AG04449 (cell line): ENCODE measurements at places on chromosomes 4 and X.
A peak's percentile ranks its signal among the peaks of the same experiment; 100 is the strongest.

- DNase-seq: no peak
These were observed 245.0 kb upstream of the IGFBP7 start for GRCh38 chr4:57355101-57355665.

DNA sequence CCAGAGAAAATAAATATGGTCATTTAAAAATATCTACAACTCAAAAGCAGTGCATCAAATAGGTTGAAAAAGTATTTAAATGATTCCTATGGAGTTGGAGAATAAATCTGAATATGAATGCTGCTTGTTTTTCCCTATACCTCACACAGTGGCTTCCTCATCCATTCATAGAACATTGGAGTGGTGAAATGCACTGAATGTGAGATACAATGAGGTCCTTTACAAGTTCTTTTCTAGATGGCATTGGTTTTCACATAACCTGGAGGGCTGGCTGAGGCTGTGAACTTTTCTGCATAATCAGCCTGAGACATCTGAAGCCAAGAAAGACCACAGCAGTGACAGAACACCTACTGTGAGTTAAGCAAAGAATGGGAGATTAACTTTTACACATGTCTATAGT lies 279.1 kb upstream of the NRK start:
- no peak for DNase-seq

- DNase-seq: no peak
These were observed 43.3 kb upstream of the SLC39A8 start for GRCh38 chr4:102388611-102389010.

GRCh38 chrX:68114573-68115129 lies 318.6 kb downstream of the OPHN1 start:
- DNase-seq: no peak

DNA sequence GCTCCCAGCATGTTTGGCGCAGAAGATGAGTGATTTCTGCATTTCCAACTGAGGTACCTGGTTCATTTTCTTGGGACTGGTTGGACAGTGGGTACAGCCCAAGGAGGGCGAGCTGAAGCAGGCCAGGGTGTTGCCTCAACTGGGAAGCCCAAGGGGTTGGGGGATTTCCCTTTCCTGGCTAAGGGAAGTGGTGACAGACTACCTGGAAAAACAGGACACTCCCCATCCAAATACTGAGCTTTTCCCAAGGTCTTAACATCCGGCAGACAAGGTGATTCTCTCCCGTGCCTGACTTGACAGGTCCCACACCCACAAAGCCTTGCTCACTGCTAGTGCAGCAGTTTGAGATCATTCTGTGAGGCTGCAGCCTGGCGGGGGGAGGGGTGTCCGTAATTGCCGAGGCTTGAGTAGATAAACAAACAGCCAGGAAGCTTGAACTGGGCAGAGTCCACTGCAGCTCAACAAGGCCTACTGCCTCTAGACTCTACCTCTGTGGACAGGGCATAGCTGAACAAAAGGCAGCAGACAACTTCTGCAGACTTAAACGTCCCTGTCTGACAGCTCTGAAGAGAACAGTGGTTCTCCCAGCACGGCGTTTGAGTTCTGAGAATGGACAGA lies 307.7 kb upstream of the ARSJ start:
- DNase-seq: no peak

DNA sequence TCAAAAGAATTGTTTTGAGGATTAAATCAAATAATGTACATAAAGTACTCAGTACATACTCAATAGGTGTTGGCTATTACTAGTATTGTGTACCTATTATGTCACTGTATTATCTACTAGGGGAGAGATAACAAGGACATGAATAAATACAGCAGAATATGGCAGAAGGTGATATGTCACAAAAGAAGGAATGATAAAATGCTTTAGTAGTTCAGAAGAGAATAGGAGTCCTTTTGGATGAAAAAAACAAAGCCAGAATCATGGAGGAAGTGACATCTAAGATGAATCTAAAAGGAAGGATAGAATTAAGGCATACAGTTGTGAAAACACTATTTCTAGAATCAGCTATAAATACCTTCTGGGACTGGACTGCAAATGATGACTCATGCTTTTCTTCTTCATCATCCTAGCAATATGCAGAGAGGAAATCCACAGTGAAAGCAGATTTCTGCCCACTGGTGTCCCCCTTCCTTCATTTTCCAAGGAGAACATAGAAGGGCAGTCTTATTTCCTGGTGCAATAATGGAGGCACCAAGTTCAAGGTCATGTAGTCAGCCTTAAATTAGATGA lies 98.7 kb downstream of the GLUD2 start:
- DNase-seq: no peak

GRCh38 chr4:14583752-14584151 lies 418.5 kb upstream of the CPEB2 start:
- no peak for DNase-seq

DNA sequence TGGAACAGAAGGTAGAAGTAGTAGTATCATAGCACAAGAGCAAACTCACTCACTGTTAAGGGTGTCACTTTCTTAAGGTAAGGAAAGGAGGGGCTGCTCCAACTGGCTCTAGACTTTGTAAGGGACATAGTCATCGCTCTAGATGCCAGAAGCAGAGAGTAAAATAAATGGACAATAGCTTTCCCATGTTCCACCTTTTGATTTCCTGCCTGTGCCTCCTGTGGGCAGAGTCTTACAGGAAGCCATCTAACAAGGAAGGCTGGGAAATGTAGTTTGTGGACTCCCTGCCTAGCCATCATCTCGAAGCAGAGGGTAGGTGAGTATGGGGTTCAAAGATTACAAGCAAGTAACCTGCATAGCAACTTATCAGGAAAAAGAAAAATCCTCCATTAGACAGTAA lies 1.7 kb upstream of the METTL14 start:
- DNase-seq: no peak

GRCh38 chrX:15345976-15346375 lies 10.7 kb upstream of the PIGA start:
- DNase-seq: no peak

- DNase-seq: no peak
These were observed 21.0 kb upstream of the PCYT1B start for GRCh38 chrX:24668111-24668510.

DNA sequence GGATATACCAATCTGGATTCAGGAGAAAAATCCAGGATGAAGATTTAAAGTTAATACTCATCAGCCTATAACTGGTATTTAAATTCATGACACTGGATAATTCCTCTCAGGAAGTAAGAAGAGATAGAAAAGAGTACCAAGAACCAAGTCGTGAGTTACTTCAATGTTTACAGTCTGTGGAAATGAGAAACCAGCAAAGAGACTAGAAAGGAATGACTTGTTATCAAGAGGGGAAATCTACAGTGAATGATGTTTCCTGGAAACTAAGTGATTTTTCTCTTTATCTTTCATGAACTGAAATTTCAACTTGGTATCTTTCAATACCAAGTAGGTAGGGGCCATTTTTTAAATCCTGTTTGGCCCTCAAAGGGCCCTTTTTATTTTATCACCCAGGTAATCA lies 217.9 kb upstream of the AFF2 start:
- no peak for DNase-seq

DNA sequence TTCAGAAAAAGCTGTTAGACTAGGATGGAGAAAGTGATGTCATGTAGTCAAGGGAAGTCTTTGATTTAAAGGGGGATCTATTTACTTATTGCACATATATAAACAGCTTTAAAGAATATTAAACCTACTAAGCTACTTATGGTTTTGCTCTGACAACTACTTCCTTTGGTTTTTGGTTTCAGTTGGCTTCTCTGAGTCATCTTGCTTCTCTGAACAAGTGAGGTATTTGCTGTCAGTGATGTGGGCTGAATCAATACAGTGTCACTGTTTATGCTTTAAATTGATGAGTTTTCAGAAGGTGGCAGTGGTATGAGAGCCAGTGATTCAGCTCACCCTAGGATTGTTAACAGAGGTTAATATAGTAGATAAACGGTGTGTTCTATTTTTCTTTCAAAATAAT lies 75.1 kb downstream of the CEP44 start:
- DNase-seq: peak; percentile 3

DNA sequence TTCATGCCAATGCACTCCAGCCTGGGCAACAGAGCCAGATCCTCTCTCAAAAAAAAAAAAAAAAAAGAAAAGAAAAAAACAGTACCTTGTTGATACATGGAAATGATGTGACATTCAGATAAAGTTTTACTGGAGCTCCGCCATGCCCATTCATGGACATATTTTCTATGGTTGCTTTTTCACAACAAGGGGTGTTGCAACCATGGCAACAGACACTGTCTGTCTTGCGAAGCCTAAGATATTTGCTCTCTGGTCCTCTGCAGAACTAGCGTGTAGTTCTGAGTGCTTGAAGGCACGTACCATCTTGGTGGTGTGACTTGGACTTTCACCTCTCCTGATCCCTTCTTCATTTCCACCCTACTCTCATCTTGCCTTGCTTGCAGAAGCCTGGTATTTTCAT lies 53.2 kb downstream of the TBL1X start:
- no peak for DNase-seq

DNA sequence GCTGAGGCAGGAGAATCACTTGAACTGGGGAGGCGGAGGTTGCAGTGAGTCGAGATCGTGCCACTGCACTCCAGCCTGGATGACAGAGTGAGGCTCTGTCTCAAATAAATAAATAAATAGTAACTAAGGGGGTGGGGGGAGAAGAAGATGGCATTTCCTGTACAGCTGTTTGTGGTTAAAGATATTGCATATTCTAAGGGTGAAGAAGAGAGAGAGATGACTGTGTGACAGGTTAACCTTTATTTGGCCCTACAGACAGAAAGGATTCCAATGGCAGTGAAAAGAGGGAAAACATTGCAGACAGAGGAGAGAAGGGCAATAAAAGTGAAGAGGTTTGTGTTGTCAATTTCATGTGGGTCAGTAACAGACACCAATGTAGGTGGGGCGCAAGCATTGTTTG lies 9.4 kb downstream of the TASL start:
- DNase-seq: peak; percentile 3

DNA sequence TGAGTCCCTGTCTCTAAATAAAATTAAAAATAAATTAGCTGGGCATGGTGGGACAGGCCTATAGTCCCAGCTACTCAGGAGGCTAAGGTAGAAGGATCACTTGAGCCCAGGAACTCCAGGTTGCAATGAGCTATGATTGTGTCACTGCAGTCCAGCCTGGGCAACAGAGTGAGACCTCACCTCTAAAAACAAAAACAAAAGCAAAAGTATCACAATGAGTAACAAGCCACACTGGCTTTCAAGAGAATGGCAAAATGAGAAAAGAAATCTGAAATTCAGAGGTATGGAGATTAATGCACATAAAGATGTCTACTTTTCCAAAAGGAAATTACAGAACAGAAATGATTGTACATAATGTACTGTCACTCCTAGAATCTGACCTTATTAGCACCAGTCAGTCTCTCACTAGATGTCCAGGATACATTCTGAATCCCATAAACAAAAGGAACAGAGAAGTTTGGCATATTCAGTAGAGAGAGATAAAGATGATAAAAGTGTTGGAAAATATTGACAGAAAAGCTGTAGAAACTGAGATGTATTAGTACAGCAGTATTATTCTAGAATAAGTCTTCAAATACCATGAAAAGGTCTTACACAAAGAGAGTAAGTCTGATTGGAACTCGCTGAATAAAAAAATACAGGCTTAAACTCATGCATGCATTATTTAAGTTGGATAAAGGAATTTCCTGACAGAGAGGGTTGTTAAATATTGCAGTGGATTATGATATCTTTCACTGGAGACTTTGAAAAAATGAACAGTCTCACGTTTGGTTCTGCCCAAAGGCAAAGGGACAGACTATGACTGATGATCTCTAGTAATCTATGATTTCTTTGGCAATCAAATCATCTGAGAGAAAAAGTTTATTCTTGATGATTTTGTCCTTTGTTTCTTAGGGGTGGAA lies 102.5 kb downstream of the SH3RF1 start:
- DNase-seq: no peak

GRCh38 chr4:3285558-3286334 lies 7.1 kb upstream of the RGS12 start:
- no peak for DNase-seq

- no peak for DNase-seq
These were observed 44.7 kb downstream of the SLC10A7 start for GRCh38 chr4:146477054-146477453.

GRCh38 chrX:36071061-36071460 lies 151.5 kb downstream of the CFAP47 start:
- DNase-seq: no peak

GRCh38 chrX:108584617-108585211 lies 145.1 kb downstream of the COL4A5 start:
- no peak for DNase-seq
